Hematopoietic multipotent progenitor cell treated with erythropoietin and hydrocortisone succinate and interleukin-3 and kit ligand, for 17 days (in vitro differentiated cells): ENCODE measurements at places on chromosomes 7 and 10.

DNA sequence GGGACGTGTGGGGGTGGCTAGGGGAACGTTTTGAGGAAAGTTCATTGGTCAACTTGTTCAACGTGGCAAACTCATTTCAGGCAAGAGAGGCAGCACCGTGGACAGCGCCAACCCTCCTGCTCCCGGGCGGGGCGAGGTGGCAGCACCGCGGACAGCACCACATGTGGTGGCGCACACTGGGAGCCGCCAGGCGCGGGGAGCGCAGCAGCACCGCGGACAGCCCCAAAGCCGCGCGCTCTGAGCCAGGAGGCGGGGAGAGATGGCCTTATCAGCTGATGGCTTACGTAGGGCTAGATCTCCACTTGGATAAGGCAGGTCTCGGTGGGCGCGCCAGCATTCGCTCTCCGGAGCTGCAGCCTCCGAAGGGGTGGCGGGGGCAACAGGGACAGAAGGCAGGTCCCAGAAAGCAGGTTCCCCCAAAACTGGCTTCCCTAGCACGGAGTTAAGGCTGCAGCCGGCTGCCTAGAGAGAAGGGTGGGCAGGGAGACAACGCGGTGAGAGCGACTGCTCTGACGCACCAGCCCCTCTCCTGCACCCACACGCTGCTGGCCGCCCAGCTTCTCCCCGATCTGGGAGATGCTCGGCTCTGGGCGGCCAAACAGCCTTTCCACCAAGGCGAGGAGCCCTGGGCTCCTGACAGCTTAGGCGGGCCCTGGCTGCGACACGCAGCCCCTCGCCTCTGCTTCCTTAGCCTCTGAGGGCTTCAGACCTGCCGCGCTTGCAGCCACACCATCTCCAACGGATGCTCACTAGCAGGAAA lies at the start of gene HTR5A:
Gene HTR5A (plus strand): TSS at position 333 of the 760 bp plus-strand sequence. CDS start 576 bp downstream, outside the sequence.
- no peak for DNase-seq

DNA sequence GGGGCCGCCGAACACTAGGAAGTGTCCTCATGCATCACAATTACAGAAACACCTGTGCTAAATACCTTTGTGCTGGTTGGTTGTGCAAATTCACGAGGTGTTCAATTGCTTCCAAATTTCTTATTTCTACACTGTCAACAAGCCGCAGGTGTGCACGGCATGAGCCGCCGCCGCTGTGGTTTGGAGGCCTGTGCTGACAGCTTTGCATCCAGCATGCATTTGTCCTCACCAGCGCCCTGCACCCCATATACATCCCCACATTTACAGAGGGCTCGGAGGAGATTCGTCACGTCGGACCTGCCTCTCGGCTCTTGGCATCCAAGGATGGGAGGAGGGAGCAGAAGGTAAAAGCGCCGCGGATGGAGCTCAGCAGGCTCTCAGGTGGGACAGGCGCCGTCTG lies 305.3 kb upstream of the MKI67 start:
- no peak for DNase-seq

DNA sequence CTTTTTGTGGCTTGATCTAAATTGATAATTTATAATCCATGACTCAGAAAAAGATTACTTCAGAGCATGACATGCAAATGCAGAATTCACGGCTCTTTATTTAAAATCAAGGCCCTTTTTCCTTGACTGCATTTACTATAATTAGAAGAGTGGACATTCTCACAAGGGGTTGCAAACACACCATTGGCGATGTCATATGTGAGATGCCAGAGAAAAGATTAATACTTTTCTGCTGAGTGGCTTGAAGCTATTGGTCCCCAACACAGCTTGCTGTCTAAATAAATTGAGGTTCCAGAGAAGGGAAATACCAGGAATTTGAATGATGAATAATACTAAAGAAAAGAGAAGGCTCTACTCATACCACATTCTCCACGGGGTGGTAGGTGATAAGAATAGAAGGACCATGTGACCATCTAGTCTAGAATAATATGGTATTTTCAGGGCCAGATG lies 78.7 kb upstream of the ARID5B start:
- DNase-seq = no peak

- DNase-seq = no peak
Measured at GRCh38 chr7:157644946-157645345, 308.1 kb downstream of the DNAJB6 start.

- no peak for DNase-seq
Measured at GRCh38 chr7:86904949-86905834, 154.3 kb downstream of the ELAPOR2 start.

DNA sequence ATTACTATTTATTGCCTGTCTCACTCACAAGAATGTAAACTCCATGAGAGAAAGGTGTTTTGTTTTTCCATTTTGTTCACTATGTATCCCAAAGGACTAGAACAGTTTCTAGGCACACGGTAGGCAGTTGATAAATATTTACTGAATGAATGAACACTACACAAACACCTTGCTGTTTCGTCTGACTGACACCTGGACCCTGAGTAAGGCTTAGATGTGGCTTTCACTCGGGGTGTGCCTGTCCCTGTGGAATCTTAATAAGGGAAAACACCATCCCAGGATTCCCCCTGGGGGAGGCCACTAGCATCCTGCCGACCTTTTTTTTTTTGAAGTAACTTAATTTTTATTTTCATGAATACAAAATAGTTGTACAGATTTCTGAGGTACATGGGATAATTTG lies 66.6 kb upstream of the STEAP1B start:
- DNase-seq = no peak

DNA sequence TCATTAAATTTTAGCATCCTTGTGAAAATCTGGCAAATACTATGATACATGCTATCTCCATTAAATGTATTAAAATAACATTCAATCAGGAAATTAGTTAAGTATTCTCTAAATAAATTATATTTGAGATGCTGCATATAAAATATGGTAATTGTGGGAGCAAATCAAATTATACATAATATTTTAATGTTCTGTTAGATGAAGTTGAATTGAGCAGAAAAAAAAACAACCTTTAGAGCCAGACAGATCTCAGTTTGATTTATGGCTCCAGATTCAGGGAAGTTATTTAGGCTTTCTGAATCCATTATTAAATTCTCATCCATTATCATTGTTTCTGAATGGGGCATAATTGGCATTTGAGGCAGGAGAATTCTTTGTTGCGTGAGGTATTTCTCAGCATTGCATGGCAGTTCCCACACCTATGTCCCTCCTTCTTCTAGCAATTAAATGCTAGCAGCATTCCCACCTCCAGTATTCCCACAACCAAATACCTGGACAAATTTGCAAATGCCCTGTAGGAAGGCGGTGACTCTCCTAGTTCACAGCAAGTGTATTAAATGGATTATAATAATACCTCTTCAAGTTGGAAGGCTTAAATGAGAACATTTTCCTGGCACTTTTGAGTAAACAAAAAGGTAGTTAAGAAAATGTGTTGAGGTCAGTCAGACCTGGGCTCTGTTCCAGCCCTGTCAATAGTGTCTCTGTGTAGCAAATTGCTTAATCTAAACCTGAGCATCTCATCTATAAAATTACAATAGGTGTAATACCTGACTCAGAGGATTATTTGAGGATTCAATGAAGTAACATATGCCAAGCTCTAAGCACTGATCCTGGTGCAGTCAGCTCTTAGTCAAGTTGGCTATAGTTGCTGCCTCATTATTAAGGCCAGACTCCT lies 108.9 kb downstream of the RNLS start:
- DNase-seq = no peak

- DNase-seq = no peak
Measured at GRCh38 chr7:148241700-148242293, 348.8 kb upstream of the C7orf33 start.

DNA sequence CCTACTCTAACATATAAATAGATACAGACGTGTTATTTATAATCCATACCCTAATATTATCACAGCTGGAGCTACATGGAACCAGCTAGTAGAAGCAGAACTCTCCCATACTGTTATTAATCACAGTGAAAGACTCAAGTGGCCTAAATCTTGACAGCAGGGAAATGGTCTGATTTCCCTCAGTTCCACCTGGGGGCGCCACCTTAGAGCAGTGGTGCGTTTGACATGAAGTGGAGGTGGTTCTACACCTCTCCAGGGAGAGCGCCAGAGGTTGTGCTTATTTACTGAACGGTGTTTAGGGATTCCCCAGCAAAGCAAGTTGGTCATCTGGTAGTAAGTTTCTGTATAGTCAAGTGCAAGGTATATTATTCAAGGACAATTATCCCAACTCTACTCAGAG lies 17.6 kb downstream of the DNTT start:
- DNase-seq = no peak

GRCh38 chr7:113804475-113805095 lies 114.2 kb downstream of the PPP1R3A start:
- DNase-seq = no peak

DNA sequence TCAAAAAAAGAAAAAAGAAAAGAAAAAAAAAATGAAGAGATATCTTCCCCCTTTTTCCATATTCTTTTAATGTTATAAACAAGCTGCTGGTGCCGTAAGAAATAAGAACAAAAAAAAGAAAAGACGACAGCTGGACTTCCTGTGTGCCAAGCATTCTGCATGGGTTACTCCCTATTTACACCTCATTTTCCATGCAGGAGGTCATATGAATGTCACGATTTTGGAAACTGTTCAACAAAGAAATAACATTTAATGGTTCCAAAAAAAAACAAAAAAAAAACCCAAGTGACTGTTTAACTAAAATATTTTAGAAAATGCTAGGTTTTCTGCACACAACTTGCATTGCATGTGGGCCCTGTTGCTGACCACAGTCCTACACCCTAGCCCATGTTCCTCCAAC lies 159.3 kb downstream of the TNS3 start:
- DNase-seq = no peak

- no peak for DNase-seq
Measured at GRCh38 chr7:134175334-134176036, 48.3 kb downstream of the LRGUK start.

GRCh38 chr10:92699518-92700381 lies 10.0 kb downstream of the HHEX start:
- DNase-seq = peak; percentile 7

DNA sequence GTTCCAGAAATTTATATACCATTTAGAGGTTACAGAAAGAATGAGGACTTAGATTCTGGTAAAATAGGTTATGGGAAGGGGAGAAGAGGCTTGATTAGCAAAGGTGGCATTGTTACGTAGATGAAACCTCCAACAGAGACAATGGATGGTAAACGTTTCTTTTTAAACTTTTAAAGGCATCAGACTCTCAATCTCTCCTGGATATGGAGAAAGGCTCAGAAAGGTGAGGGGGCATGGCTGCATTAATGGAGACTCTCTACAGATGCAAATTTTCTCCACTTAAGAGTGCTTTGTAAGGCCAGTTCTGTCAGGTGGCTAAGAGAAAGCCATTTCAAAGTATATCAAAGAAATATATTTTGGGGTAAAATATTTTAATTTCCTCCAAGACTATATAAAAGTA lies 240.9 kb upstream of the PTER start:
- DNase-seq = no peak

DNA sequence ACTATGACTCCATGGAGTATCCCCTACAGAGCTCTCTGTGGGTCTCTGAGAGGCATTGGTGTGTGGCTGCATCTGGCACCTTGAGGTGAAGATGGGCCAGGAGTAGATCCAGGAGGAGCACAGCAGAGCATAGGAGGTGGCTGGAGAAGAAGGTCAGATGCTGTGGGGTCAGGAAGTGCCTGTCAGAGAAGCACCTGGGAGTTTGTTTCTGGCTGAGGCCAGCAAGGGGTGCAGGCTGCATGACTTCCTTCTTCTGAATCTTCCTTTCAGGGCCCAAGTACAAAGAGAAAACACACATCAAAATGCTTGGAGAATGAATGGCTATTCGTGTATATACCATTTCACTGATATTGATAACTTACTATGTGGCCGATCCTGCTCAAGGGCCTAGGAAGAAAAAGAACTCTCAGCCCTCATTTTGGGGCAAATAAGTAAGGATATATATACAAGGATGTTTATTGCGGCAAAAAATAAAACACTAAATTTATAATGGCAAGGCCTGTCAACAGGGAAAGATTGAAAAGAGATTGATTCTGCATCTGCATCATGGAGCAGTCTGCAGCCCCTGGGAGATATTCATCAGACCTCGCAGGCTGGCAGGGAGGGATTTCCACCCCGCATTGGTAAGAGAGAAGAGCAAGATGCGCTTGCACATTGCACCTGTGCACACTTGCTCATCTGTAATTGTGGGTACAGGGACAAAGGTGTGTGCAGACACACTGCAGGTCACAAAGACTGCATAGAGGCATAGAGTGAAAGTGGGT lies 39.2 kb downstream of the PTPRE start:
- DNase-seq = no peak

- DNase-seq = no peak
Measured at GRCh38 chr7:112069879-112070321, 136.3 kb downstream of the DOCK4 start.

DNA sequence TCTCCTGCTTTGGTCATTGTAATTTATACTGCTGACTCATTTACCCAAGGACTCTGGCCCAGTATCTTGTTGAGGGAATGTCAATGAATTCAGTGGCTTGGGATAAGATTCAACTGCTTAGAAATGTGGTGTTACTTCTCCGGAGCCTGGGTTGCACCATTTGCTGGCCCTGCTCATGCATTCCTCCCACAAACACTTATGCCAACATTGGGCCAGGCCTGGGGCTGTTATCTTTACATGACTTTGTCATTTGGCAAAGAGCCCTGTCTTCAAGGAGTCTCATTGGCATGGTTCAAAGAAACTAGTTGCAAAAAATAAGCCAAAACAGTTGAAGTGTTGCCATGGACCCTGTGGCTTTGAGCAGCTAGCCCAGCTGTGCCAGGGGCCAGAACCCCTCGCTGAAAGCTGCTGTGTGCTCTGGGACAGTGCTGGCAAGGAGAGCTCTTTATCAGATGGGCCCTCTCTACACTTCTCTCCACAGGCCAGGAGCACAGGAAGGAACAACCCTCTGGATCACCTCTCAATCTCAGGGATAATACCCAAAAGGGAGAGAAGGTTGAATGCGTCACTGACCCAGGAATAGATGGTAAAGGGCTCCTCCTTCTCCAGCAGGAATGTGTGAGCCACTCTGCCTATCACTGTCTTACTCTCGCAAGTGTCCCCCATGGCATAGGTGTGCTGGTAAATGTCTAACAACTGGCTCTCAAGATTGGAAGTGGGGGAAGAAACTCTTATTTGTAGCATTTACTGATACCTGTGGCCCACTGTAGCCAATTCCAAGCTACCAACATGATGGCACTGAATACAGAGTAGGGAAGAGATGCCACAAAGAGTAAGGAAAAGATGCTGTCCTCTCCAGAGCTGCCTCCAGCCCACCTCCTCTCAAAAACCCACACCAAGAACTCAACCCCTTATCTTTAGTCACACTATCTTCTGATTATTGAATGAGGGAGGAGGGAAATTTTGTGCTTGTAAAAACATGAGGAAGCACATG lies 23.5 kb upstream of the PDE1C start:
- DNase-seq = no peak

DNA sequence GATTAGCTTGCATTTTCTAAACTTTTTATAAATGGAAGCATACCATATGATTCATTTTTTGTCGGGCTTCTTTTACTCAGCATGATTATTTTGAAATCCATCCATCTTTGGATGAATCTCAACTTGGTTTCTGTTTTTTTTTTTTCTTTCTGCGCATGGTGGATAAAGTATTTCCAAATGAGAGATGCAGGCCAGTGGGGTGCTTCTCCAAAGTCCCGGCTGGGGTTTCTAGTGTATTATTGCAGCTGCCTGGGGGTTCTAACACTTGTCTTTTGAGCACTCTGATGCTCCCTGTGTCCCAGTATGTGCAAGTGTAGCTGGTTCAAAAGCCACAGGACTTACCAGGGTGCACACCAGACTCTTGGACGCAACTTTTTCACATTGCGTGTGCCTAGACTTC lies 70.9 kb upstream of the LOXL4 start:
- no peak for DNase-seq

GRCh38 chr7:99253369-99253768 lies 19.3 kb upstream of the MYH16 start:
- no peak for DNase-seq

- no peak for DNase-seq
Measured at GRCh38 chr10:104245066-104245632, 9.5 kb upstream of the GSTO1 start.

GRCh38 chr7:154914308-154914995 lies 88.5 kb downstream of the PAXIP1 start:
- DNase-seq = no peak
